ENCODE measurements at places on chromosomes 13 and 19. TPM values are rescaled to one million over a fixed set of nuclear protein-coding genes. Genes with fewer than 3 reads are reported as not detected.

The ERICH4 gene
- not detected for total RNA-seq

- no peaks in the 10 kb centered on the region for H3K27me3 ChIP-seq
- peak overlapping the region; percentile 45 for H3K27ac ChIP-seq
- H3K4me1 ChIP-seq: no peaks in the 10 kb centered on the region
- peaks cover 46% of the 10 kb centered on the region for H3K36me3 ChIP-seq
- H3K4me3 ChIP-seq: no peak overlapping the region
Observed at GRCh38 chr19:2770055-2771013, 12.7 kb downstream of the SGTA start.

DNA sequence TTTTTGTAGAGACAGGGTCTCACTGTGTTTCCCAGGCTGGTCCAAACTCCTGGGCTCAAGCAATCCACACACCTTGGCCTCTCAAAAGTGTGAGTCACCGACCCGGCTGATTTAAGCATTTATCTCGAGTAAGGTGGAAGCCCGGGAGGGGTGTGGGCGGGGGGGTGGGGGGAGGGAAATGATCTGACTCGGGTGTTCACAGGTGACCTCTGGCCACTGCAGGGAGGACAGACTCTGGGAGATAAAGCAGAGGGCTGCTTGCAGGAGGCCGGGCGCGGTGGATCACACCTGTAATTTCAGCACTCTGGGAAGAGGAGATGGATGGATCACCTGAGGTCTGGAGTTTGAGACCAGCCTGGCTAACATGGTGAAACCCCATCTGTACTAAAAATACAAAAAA, 7.9 kb downstream of the DENND1C start:
- DNase-seq: no peak
- peaks cover 5% of the 10 kb centered on the region for H3K27me3 ChIP-seq
- no peak overlapping the region for H3K4me3 ChIP-seq
- no peaks in the 10 kb centered on the region for H3K36me3 ChIP-seq
- H3K4me1 ChIP-seq: no peaks in the 10 kb centered on the region

DNA sequence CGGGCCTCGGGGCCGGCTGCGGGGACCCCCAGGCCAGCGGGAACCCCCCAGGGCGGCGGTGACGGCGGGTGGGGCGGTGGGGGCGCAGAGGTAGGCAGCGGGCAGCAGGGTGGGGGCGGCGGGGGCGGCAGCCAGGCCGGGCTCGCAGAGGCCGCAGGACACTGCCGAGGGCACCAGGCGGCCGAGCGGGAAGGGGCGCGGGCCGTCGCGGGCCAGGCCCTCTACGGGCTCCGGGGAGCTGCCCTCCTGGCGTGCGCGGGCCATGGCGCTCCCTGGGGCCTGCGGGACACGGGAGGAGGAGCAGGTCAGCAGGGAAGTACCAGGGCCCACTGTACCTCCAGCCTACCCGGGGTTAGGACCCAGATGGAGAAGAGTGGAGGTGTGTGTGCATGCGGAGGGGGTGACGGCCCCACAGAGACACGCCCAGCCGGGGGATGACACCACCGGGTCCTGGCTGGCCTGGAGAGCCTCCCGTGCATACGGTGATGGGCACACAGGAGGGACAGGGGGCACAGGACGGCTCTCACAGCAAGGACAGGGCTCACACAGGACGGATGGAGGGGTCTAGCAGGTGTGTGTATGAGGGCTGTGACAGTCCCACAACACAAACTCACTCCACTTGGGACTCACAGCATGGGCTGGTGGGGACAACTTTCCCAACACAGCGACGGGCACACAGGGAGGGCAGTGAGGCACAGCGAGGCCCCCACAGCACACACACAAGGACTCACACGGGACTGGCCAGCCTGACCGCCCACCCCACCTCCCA, 2.6 kb downstream of the BBC3 start:
- H3K4me1 ChIP-seq: peaks cover 76% of the 10 kb centered on the region
- DNase-seq: no peak
- H3K27me3 ChIP-seq: peaks cover 8% of the 10 kb centered on the region
- H3K36me3 ChIP-seq: no peaks in the 10 kb centered on the region
- H3K27ac ChIP-seq: peak overlapping the region; percentile 98

The FOXA3 gene
- 0.45 TPM for total RNA-seq

DNA sequence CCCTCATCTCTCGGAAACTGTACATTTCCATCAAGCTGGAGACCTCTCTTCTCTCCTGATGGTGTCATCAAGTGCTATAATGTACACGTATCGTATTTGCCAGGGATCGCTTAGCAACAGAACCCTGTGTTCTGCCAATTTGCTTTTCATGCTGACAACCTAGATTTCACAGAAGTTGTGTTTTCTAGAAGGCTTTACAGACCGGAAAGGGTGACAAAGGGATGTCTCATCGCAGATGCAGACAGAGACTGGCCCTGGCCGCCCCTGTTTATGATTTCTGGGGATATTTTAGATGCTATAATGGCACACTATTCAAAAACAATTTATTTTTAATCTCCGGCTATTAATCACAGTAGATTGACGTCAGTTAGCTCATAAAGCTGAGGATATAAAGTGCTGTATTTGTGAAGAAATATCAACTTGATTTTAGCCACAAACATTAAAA, 291.4 kb downstream of the IRS2 start:
- no peak for DNase-seq
- H3K4me1 ChIP-seq: no peaks in the 10 kb centered on the region
- H3K27me3 ChIP-seq: no peaks in the 10 kb centered on the region
- H3K27ac ChIP-seq: no peak overlapping the region

- DNase-seq: no peak
- H3K4me1 ChIP-seq: peaks cover 48% of the 10 kb centered on the region
- H3K27ac ChIP-seq: peak overlapping the region; percentile 92
- no peaks in the 10 kb centered on the region for H3K27me3 ChIP-seq
Observed at GRCh38 chr19:45451131-45451849, 16.5 kb upstream of the FOSB start.

DNA sequence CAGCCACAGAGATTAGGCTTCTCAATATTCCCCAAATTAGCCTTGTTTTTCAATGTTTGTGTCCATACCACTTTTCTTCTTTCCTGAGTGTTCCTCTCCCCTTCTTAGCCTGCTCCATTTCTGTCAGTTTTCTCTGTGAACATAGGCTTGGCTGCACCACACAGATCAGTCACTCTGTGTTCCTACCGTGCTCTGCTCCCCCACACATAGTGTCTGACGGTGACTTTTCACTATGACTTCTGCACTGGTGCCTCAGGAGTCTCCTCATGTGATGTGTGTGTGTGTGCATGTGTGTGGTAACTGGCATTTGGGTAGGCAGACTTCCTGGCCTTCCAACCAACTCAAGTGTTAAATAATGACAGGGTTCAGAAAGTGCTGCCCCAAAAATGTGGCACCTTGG, 47.9 kb upstream of the MYCBP2 start:
- no peaks in the 10 kb centered on the region for H3K27me3 ChIP-seq
- H3K4me1 ChIP-seq: no peaks in the 10 kb centered on the region
- H3K4me3 ChIP-seq: no peak overlapping the region
- DNase-seq: no peak

- DNase-seq: no peak
- H3K4me3 ChIP-seq: no peak overlapping the region
- H3K36me3 ChIP-seq: no peaks in the 10 kb centered on the region
- no peak overlapping the region for H3K27ac ChIP-seq
- no peaks in the 10 kb centered on the region for H3K4me1 ChIP-seq
- no peaks in the 10 kb centered on the region for H3K27me3 ChIP-seq
Observed at GRCh38 chr13:111898956-111899713, 167.8 kb upstream of the SOX1 start.

The RRAS gene
- total RNA-seq: 76.0 TPM

The FSD1 gene
- 0.55 TPM for total RNA-seq

The SPTBN4 gene
- total RNA-seq: 0.42 TPM

- H3K36me3 ChIP-seq: peaks cover 22% of the 10 kb centered on the region
- H3K27ac ChIP-seq: peak overlapping the region; percentile 50
- DNase-seq: peak; percentile 57
- H3K4me3 ChIP-seq: peak overlapping the region; percentile 65
Observed at GRCh38 chr19:19062454-19063182, 1.2 kb upstream of the SLC25A42 start.

DNA sequence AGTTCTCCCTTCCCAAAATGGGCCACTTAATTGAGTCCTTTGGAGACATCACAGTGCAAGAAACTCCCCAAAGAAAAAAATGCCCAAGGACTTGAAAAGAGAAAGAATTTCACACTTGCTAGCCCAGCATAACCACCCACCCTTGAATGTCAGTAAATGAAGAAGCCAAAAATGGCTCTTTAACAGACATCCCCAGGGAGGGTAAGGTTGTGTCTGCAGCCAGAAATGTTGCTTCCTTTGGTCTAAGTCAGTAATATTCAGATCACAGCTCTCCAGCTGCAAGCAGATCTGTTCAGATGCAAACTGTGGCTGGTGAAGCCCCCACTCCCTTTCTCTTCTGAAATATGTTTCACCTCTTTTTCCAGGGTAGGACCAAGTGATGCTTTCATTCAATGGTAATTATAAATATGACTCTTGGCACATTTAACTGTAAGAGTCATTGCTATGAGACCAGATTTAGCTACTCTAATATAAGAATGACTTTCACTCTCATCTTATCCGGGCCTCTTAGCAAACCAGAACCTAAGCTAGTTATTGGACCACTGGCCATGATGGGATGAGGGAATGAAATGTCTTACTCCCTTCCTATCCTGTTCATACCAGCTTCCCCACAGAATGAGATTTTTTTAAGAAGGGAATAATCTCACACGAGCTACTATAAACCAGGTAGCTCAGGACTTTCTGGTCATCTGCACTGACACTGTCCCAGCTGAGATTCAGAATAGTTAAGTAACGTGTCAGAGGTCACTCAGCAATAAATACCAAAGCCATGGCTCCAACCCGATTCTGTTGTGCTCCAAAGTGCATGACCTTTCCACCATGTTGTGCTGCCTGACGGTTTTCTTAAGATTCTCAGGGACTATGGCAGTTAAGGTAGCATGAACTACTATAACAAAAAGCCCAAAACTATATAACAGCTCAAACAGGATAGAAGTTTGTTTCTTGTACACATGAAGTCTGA, 234.1 kb downstream of the FOXO1 start:
- no peaks in the 10 kb centered on the region for H3K36me3 ChIP-seq
- DNase-seq: no peak
- H3K27ac ChIP-seq: no peak overlapping the region
- H3K4me3 ChIP-seq: no peak overlapping the region

- H3K27me3 ChIP-seq: no peaks in the 10 kb centered on the region
- H3K4me1 ChIP-seq: no peaks in the 10 kb centered on the region
- no peak overlapping the region for H3K4me3 ChIP-seq
- no peak for DNase-seq
Observed at GRCh38 chr13:37011002-37011401, 10.4 kb downstream of the EXOSC8 start.

DNA sequence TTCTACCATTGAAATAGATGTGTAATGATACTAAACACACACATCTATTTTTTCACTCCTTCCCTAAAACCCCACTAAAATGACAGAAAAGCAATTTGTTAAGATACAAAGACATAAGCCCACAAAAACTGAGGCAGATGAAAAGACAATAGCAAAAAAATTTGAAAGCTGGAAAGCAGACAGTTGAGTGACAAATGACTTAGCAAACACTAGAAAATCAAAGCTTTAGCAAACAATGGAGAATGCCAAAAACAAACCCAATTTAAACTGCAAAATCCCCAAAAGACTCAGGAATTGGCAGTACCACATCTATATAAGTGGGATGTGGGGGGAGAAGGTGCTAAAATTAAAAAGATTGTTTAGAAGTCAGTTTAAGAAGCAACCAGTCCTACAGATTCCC, 9.5 kb downstream of the TSC22D1 start:
- H3K4me1 ChIP-seq: peaks cover 7% of the 10 kb centered on the region
- no peak for DNase-seq
- no peak overlapping the region for H3K27ac ChIP-seq
- no peaks in the 10 kb centered on the region for H3K36me3 ChIP-seq

DNA sequence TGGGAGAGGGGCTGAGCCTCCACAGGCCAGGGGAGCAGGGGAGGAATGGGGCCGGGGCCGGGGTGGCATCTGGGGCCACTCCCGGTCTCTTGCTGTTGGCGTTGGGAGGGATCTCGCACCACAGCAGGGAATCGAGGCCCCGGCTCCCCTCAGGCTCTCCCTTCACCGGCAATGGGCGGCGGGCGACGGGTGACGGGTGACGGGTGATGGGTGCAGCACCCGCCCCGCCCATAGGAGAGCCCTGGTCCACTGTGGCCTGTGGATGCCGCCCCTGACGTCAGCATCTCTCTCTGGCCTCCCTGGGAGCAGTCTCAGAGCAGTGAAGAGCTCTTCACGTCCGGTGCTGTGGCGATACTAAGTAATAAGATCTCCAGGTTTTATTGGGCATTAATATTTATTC, 133.6 kb downstream of the KDM4B start:
- H3K4me3 ChIP-seq: no peak overlapping the region
- peaks cover 6% of the 10 kb centered on the region for H3K4me1 ChIP-seq
- peaks cover 66% of the 10 kb centered on the region for H3K36me3 ChIP-seq
- no peak overlapping the region for H3K27ac ChIP-seq

DNA sequence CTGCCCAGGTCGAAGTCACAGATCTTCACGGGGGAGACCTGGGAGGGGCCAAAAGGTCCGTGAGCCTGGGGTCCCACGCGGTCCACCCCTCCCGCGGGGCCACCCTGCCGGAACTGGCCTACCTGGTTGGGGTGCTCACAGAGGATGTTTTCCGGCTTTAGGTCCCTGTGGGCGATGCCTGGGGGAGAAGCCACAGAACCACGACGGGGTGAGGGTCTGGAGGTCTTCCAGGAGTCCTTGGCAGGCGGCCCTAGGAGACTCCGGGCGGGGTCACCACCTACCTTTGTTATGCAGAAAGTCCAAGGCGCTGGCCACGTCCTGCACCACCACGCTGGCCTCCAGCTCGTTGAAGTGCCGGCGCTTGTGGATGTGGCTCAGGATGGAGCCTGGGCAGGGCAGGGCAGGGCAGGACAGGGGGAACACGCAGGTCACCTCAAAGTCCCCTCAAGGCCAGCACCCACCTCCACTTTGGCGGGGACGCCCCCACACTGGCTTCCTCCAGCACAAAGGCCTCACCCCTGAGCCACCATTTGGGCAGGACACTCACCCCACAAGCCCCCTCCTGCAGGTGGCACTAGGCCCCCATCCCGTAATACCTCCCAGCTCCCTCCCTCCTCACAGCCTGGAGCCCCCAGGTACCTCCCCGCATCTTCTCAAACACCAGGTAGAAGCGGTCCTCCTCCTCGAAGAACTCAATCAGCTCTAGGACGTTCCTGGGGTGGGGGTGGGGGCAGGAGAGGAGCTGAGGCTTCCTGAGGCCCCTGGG, 8.4 kb downstream of the MKNK2 start:
- peaks cover 12% of the 10 kb centered on the region for H3K36me3 ChIP-seq
- H3K4me3 ChIP-seq: peak overlapping the region; percentile 11
- H3K4me1 ChIP-seq: peaks cover 80% of the 10 kb centered on the region
- peak overlapping the region; percentile 85 for H3K27ac ChIP-seq
- no peaks in the 10 kb centered on the region for H3K27me3 ChIP-seq

Data from left lung (tissue), 14 donors.